ENCODE measurements at places on chromosomes 13 and 19.
A peak's percentile ranks its signal among the peaks of the same experiment; 100 is the strongest.

DNA sequence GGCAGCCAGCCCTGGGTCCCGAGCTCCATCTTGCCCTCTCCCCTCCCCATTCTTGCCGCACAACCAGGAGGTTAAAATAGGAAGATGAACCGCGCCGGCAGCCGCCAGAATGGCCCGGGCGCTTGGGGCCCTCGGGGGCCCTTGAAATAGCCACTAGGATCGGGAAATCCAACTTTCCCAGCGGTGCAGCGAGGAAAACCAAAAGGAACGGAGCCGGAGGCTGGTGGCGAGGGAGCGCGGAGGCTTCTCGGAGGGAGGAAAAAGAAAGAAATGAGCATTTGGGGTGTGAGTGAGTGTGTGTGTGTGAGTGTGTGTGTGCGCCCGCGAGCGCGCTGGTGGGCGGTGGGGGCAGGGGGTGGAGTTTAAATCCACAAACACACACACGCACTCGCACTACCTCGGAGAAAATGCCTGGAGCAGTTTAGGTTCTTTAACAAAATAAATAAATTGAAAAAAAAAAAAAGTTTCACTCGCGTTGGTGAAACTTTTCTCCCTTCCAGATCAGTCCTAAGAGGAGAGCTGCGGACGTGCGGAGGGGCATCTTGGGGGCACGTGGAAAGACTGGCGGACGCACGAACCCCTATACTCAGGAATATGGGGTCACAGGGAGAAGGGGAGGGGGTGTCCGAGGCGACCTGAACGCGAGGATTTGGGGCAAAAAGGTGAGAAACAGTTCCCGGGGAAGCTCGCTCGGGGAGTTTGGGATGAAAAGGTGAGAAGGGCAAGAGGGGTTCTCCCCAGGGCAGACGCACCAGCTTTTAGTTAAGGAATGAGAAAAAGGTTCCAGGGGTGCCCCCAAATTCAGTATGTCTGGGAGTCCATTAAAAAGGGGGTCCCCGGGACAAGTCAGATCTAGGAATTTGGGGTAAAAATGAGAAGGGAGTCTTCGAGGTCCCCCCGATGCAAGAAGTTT, 1.3 kb downstream of the RFX2 start:
- peak; percentile 81 for DNase-seq

DNA sequence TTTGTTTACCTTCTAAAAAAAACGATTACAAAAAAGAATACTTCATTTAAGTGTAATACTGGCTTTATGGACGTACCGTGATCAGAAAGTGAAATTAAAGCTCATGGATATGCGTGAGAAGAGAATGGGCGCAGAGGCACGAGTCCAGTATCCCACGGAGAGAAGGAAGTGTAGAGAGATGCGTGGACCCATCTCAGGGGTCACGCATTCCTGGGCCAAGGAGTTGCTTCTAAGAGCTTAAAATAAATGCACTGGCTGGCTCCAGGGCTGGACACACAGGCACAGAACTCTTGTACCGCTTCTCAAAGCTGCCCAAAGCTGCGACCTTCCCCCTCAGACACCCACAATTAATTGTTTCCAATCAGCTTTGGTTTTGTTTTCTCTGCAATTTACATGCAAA, 8.7 kb upstream of the SPC24 start:
- no peak for DNase-seq

DNA sequence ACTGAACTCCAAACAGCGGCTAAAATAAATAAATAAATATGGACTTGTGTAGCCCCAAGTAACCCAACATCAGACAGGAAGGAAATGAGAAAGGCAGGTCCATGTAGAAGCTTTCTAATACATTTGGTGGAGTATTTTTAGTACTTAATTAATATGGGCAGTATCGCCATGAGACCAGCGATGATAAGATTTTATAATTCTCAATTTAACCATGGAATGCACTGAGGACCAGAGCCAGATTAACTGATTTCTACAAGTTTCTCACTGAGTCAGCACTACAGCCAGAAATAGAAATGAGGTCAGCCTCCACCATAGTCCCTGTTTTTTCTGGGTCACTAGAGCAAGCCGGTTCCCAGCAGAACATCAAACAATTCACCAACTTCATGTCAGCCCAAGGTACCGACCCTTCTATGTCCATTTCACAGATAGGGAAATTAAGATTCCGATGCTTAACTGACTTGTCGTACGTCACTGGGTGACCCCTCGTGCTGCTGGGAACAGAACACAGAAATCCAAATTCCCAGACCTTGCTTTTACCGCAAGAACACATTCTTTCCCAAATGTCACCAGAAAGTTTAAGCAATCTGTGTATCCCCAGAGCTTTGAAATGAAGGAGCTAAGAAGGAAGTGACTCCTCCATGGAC, 90.4 kb downstream of the COL4A1 start:
- DNase-seq: peak; percentile 65

- DNase-seq: no peak
These were observed 124.3 kb downstream of the PTPRS start for GRCh38 chr19:5216141-5216847.

Data from eye (tissue), 1 donor.